Stimulated activated CD8-positive, alpha-beta memory T cell treated with anti-CD3 and anti-CD28 coated beads, Interleukin-4, amount 100 ng/mL, for 24 hours (primary cell): ENCODE measurements at places on chromosomes 5 and 9.

DNA sequence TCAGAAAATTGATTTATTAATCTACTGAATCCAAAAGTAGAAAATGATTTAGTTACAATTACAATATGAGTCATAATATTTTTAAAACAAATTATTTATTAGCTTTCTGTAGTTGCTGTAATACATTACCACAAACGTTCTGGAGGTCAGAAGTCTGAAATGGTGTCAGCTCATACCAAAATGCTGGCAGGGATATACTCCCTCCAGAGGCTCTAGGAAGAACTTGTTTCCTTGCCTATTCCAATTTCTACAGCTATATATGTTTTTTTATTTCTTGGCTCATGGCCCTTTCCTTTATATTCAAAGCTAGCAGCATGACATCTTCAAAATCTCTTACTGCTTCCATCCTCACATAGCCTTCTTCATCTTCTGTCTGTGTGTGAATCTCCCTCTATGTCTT is 667.9 kb upstream of the ITGA1 start:
- no peak for DNase-seq

- no peak for DNase-seq
These were observed 98.1 kb downstream of the APBA1 start for GRCh38 chr9:69574057-69574456.

DNA sequence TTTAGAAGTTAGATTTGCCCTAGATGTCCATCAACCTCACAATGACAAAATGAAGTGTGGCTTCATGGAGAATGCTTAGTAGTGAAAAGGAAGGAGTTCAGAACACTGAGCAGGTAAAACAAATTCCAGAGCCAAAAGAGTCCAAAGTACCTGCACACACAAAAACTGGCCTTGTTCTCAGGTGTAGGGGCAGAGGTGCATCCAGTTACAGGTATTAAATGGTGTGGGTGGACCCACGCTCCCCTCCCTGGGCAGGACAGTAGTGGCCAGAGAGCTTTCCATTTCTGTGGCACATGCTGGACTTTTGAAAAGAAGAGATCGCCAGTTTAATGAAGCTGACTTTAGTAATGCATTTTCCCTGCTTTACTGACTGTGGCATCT is 47.2 kb downstream of the SECISBP2 start:
- DNase-seq = no peak

GRCh38 chr9:114350636-114351401 is 21.1 kb downstream of the ORM2 start:
- DNase-seq = no peak

DNA sequence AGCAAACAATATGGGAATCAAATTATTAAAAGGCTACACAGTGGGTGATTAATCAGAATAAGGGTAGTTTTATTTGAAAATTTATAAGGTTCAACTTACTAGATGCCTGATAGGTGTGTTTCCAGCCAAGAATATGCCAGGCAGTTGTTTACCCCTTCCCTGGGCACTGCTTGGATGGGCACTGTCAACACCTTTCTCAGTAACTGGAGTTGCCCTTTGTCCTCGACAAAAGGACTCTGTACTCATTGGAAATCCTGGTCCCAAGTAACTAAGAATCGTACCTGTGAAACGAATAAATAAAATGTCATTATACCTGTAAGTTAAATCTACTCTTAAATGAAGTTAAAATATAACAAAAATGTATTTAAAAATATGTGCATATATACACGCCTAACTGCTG is 15.0 kb downstream of the ANKRD34B start:
- no peak for DNase-seq
